ENCODE measurements at places on chromosomes 11 and 22.

DNA sequence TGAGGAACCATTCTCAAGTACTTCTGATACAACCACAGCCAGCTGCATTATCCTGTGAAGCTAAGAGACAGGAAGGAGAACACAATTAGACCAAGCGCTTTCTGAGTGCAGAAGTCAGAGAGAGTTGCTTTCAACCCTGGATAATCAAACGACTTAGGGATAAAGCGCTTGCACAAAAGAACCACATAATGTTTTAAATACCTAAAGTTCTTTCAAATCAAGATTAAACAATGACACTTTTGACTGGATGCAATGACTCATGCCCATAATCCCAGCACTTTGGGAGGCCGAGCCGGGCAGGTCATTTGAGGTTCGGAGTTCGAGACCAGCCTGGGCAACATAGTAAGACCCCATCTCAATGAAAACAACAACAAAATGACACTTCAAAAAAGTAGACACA lies 145.1 kb downstream of the SWAP70 start:
- DNase-seq = no peak

GRCh38 chr22:32844251-32844650 lies 42.7 kb downstream of the TIMP3 start:
- no peak for DNase-seq

- DNase-seq = no peak
These were observed 280.5 kb downstream of the DDX10 start for GRCh38 chr11:108945341-108945740.

DNA sequence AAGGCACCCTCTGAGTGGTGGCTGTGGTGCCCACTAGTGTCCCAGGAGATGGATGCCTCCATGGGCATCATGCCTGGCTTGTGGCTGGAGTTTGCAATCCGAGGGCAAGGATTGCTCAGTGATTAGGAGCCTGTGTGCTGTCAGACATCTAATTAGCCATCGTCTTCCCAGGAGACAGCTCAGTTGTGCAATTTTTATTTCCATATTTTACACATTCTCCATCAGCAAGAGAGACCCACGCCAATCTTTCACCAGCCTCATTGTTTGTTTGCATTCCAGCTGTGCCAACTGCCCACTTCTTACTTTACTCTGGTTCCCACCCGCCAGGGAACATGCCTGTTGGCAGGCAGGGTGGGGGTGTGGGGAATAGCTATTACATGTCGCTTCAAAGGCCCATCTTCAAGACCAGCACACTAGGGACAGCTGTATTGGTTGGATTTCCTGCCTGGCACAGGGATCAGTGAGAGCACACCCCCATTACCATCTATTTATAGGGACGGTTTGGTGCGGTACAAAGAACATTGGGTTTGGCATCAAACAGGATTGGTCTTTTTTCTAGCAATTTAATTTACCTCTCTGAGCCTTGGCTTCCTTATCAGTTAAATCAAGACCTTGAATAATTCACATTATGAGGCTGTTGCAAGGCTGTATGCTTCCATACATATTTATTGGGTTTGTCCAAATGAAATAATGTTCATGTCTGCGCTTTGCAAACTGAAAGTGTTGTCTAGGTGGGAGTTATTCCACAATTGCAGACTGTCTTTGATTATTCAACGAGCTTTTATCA lies 80.7 kb upstream of the NAV2 start:
- no peak for DNase-seq

Measured in globus pallidus (tissue), 1 donor.